ENCODE measurements at places on chromosomes 7 and 10.
A peak's percentile ranks its signal among the peaks of the same experiment; 100 is the strongest.

- DNase-seq = no peak
Observed at GRCh38 chr10:69562731-69563254, 10.4 kb downstream of the NEUROG3 start.

DNA sequence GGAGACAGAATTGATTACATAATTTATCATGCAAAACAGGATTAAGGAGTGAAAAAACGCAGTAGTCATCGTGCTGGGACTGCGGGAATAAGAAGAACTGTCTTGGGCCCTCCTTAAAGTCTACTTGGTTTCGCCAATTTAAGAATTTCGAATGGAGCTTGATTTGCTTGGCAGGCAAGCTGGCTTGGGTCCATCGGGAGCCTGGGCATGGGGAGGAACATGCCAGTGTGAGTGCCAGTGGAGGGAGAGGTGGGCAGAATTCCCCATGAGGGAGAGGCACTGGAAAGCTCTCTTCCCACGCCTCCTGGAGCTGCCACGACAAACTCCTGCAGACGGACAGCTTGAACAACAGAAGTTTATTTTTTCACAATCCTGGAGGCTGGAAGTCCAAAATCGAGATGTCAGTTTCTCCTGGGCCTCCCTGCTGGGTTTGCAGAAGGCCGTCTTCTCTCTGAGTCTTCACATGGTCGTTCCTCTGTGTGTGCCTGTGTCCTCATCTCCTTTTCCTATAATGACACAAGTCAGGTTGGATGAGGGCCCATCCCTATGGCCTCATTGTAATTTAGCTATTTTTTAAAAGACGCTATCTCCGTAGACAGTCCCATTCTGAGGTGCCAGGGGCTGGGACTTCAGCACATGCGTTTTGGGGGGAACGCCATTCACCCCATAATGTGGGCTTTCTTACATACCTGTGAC, 528.7 kb upstream of the DPP6 start:
- no peak for DNase-seq

- no peak for DNase-seq
Observed at GRCh38 chr10:31808258-31809218, 120.1 kb downstream of the ARHGAP12 start.

GRCh38 chr10:86957471-86958115, at the start of gene MMRN2:
Gene MMRN2 (minus strand): TSS chr10:86957615. CDS start chr10:86957541, 74 bp downstream.
- no peak for DNase-seq

GRCh38 chr10:9869205-9869604, 1148.5 kb upstream of the CELF2 start:
- DNase-seq = no peak

DNA sequence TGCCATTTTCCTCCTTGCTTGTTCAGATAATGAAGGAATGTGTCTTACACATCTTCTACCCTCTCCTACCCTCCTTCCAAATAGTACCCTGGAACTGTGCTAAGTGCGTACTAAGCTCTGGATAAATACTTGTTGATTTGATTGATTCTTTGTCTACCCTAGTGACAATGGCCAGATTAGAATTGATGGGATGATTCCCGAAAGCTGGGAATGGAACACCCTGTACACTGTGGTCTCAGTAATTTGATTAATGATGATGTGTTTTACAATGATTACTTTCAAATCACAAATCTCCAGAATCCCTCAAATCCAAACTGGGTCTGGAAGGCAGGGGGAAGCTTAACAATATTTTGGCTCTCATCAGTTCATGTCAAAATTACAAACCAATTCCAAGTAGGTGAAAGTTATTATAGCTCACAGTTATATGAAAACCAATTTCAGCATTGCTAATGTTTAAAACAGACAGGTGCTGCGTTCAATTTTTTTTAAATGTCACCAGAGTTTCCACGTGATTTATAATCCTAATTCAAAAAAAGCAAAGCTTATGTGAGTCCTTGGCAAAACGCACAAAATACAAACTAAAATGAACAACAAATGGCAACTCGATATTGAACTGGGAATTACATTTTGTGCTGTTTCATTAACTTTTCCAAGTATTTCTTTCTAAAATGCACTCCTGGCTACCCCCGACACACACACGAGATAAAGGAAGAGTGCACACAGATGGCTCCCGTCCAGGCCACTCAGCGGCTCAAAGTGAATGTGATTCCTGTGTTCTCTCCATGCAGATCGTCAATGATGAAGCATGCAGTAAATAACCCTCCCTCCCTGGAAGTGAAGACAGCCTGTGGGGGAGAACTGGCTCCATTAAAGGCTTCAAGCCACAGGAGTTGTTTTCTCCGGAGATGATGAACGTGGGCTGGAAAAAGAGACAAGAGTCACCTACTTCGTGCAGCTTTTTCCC, 21.7 kb upstream of the ADRB1 start:
- DNase-seq = no peak

GRCh38 chr10:44980309-44981171, 1.9 kb upstream of the DEPP1 start:
- DNase-seq = no peak

DNA sequence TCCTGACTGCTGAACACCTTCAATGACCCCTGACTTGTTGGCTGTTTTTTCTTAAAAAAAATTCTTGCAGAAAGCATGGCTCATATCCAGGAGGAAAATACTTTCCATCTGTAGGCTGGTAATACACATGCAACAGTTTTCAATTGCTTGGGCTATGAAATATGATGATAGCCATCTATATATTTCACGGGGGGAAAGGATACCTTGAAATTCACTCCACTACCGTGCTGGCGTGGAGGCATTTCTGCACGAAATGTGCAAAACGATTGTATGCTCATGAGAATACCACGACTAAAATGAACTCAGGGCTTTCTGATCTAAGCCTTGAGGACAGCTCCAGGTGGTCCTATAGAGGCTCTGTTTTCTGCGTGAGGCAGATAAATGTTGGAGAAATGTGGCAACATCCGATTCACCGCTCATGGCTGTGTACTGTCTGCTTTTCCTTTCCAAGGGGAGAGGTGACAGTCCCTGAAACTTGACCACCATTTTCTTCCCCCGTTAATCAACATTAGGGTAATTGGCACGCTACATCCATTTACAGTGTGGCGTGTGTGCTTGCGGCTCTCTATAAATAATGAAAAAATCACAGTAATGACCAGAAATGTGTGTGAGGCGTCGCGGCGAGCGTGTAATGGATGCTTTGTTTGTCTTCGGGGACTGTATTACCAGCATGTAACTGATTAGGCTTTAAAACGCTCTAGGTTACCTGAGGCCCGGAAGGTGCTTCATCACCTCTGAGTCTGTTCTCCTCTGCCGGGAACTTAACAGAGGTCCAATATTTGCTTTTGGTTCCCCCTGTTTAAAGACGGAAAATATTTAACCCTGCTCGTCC, 12.8 kb upstream of the CARD11 start:
- no peak for DNase-seq

DNA sequence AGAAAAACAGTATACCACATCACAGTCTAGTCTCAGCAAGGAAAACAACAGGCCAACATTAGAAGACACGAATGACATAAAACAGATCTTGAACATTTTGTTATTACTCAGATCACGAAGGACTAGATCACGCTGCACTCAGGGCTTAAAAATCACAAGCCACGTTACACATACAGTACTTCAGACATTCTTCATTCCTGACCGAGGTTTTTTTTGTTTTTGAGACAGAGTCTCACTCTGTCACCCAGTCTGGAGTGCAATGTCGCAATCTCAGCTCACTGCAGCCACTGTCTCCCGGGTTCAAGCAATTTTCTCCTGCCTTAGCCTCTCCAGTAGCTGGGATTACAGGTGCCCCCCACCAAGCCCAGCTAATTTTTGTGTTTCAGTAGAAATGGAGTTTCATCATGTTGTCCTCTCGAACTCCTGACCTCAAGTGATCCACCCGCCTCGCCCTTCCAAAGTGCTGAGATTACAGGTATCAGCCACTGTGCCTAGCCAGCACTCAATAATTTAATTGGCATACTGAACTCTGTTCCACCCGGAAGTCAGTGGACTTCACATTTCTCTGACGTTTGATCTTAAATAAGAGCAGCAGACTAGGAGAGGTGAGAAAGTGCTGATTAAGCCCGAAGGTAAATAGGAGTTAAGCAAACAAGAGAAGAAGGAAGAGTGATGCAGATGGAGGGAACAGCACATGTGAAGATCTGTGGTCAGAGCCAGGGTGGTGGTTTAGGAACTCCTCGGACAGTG, 3.5 kb downstream of the AIMP2 start:
- DNase-seq = no peak

DNA sequence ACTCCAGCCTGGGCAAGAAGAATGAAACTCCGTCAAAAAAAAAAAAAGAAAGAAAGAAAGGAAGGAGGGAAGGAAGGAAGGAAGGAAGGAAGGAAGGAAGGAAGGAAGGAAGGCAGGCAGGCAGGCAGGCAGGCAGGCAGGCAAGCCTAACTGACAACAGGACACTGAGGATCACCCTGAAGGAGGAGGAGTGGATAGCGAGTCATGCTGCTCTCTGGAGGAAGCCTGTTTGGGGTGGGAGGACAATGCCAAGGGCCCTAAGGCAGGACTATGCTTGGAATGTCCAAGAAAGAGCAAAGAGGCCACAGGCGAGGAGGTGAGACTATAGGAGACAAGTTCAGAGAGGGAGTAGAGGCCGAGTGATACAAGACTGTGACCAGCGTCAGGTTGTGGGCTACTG, 107.0 kb upstream of the PARD3 start:
- no peak for DNase-seq

DNA sequence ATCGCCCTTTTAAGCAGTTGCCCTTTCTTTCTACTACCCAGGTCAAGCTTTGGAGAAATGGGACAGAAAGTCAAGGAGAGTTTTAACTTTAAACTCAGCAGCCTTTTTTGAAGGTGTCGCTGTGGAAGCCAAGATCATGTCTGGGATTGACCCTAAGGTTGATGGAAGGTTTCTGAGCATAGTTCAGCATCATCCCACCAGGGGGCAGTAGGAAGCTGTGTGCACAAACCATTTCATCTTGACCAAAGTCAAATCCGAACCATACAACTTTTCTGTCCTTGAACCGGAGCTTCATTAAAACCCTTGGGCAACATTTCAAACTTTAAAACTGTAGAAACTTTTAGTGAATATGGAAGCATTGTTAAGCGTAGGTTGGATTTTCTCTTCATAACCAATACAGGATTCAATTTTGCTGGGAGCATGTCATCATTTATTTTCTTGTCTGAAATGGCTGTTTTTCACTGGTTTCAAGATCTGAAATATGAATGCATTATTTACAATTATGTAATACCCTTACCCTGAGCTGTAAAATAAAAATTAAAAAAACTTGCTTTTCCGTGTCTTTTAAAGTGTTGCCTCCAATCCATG, 214.4 kb upstream of the KIAA1217 start:
- DNase-seq = peak; percentile 4

DNA sequence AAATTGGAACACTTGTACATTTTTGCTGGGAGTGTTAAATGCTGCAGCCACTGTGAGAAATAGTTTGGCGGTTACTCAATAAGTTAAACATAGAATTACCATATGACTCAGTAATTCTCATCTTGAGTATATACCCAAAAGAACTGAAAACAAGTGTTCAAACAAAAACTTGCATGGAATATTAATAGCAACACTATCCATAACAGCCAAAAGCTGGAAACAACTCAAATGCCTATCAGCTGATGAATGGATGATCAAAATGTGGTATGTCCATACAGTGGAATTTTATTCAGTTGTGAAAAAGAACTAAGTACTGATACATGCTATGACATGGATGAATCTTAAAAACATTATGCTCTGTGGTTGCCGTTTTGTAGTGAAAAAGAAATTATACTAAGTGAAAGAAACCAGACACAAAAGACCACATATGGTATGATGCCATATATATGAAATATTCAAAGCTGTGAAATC, 63.0 kb upstream of the SP4 start:
- DNase-seq = no peak

- DNase-seq = no peak
Observed at GRCh38 chr7:7803715-7804178, 85.3 kb upstream of the RPA3 start.

DNA sequence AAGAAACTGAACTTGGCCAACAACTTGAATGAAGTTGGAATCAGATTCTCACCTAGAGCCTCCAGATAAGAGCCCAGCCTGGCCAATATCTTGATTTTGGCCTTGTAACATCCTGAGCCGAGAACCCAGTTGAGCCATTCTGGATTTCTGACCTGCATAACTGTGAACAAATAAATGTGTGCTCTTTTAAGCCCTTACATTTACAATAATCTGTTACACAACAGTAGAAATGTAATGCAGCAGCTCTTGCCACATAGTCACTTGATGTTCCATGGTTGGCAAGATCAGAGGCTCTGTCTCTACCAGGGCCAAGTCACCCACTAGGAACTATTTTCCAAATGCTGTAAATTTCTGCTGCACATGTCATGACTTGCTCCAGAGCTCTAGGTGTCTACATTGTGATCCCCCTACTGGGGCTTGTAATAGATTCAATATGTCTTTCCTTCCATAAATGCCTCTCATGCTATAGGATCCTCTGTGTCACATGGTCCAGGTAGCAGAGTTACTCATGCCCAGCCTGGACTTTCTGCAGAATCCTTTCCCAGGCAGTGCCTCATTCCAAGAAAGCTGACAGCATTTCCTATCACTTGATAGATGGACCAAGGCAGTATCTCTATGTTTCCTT, 11.4 kb upstream of the RBM20 start:
- DNase-seq = no peak

- no peak for DNase-seq
Observed at GRCh38 chr7:16028636-16029035, 342.2 kb upstream of the MEOX2 start.
